ENCODE measurements at places on chromosomes 4 and X.

- no peak for DNase-seq
Observed at GRCh38 chr4:119729835-119730670, 101.4 kb upstream of the PDE5A start.

- DNase-seq = no peak
Observed at GRCh38 chrX:124860736-124861135, 458.9 kb upstream of the TEX13C start.

DNA sequence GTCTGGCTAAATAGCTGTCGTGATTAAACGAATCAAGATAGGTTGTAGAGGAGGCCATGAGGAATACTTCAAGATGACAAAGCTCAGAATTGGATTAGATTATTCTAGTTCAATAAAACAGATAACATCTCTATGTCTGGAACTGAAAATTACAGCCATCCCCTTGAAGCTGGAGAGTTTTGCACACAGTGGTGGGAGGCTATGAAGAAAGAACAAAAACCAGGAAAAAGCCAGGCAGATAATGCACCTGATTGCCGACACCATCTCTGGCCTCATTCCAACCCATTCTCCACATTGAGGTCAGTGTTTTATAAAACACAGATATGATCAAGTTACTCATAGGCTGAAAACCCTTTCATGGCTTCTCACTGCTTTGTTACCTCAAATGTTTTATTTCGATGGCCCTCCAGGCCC, 188.3 kb downstream of the RASL11B start:
- no peak for DNase-seq

DNA sequence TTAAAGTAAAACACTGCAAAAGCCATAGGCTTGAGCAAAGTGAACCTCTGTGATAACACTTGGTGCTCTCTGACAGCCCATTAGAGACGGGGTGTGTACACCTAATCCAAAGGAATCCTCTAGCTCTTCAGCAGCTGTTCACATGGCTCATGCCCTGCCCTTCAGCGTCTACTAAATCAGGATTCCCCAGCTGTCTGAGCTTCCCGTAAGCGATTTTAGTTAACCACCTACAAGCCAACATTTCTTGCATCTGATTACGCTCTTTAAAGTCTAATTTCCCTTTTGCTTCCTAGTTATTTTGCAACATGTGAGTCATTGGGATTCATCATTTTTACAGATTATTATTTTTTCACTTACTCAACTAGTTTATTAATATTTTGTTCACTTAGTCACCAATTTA, 6.5 kb downstream of the DMD start:
- no peak for DNase-seq

DNA sequence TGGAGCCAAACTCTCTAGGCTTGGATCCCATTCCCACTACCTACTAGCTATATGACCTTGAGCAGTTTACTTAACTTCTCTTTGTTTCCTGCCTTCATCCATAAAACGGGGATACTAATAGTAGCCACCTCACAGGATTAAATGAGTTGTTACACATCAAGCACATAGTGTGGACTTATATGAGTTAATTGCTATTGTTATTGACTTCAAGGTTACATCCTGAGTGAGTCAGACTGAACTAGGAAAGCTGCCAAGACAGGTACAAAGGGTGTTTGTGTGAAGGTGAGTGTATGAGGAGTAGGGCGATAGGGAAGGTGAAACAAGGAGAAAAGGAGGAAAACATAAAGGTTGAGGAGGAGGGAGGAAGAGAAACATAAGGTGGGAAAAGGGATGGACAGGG, 32.2 kb downstream of the TFDP3 start:
- no peak for DNase-seq

- no peak for DNase-seq
Observed at GRCh38 chrX:149758068-149758714, 15.7 kb upstream of the HSFX1 start.

DNA sequence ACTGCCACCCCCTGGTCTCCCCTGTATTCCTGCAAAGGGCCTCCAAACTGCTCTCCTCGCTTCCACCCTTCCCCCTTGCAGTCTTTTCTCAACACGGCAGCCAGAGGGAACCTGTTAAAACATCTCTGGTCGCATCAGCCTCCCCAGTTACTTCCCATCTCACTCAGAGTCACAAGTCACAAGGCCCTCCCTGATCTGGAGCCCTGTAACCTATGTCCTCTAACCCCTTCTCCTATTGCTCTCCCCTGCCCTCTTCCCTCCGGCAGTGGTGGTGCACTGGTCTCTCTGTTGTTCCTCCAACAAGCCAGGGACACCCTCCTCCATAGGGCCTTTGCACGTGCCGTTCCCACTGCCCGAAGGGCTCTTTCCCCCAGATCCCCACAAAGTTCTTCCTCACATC, 73.2 kb downstream of the SH3KBP1 start:
- no peak for DNase-seq

GRCh38 chr4:145132511-145133098, 34.5 kb downstream of the ABCE1 start:
- DNase-seq = no peak

GRCh38 chr4:6727943-6728250, 11.9 kb downstream of the BLOC1S4 start:
- no peak for DNase-seq
